GM10248 (cell line): ENCODE measurements at places on chromosomes 6 and 20.

DNA sequence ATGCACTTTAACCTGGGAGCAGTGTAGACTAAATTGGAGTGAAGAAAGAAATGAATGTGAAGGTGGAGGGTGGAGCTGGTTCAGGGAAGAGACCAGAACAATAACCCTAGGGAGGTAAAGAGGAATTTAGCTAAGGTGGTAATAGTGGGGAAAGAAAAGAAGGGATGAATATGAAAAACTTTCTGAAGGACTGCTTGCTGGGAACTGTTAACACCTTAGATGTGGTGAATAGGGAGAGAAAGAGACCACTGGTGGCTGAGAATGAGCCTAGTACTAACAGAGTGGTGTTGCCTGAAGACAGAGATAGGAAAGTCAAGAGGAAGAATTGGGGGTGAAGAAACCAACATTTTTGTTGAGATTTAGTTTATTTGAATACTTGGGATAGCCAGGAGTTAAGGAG, 78.4 kb upstream of the HS3ST5 start:
- no peak for DNase-seq

- no peak for DNase-seq
Observed at GRCh38 chr20:8067082-8067481, 47.5 kb upstream of the TMX4 start.

DNA sequence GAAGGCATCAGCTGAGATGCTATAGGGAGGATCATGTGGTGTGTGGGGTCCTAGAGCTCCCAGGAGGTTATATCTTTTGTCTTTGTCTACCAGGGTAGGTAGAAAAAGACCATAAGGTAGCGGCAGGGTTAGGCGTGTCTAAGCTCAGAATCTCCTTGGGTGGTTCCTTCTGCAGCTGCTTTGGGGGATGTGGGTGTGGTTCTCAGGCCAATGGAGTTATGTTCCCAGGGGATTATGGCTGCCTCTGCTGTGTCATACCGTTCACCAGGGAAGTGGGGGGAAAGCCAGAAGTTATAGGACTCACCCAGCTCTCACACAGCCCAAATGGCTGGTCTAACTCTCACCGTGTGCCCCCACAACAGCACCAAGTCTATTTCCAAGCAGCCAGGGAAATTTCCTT, 107.4 kb upstream of the ADGRB3 start:
- no peak for DNase-seq

- no peak for DNase-seq
Observed at GRCh38 chr20:63457737-63458136, 14.7 kb downstream of the KCNQ2 start.

DNA sequence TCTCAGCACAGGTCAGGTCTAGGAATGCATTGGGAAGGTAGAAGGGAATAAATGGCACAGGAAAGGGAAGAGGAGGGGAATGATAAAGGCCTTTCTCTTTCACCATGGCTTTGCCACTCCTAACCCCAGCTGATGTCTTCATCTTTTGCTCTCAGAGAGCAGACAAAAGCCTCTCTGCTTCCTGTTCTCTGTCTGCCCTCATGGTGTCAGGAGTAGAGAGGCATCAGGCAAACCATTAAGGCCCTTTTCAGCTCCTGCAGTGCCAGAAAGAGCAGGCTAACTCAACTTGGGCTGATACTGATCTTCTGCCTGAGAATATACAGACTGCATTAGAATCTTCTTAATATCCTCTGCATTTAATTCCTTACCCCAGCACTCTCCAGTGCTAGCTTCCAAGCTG, 48.0 kb upstream of the STXBP5 start:
- DNase-seq: no peak

GRCh38 chr6:83096791-83097190, 29.3 kb downstream of the DOP1A start:
- DNase-seq: no peak

GRCh38 chr6:135583256-135583761, 85.8 kb upstream of the AHI1 start:
- DNase-seq: no peak

DNA sequence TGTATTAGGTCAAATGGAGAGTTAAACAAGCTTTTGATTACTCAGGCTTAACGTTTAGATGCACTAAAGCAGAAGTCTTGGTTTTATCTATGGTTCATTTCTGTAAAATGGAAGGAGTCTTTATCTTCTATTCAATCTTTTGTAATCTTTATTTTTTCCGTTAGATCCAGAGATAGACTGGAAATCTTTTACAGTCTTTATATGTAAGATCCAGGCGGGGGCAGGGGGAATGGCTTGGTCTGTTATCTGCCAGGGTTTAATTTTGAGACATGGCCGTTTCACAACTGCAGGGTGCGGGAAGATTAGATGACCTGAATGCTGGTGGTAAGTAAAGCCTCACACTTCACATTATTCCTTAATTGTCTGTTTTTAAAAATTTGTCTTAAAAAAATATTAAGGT, 3.7 kb downstream of the AKAP12 start:
- no peak for DNase-seq

DNA sequence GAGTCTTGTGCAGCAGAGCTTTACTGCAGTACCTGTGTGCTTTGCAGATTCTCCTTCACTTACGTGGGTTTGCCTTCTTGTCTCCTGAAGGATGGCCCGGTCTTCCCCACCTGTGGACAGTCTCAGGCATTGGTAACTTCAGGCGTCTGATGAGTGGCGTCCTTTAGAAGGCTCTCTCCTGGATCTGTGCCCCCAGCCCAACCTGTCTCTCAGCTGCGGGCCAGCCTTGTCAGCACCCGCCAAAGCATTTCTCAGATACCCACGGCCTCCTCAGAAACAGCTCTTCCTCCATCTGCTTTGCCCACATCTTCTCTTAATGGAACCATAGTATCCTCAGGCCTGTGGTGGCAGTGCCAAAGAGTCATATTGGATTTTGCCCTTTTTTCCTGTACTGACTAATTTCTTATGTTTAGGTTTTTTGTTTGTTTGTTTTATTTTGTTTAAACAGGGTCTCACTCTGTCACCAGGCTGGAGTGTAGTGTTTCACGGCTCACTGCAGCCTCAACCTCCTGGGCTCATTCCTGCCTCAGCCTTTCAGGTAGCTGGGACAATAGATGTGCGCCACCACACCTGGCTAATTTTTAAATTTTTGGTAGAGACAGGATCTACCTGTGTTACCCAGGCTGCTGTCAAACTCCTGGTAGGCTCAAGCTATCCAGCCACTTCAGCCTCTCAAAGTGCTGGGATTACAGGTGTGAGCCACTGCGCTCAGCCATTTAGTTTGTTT, 96.6 kb downstream of the ARID1B start:
- DNase-seq: no peak

GRCh38 chr6:84539122-84539856, 225.1 kb downstream of the TBX18 start:
- DNase-seq: no peak

DNA sequence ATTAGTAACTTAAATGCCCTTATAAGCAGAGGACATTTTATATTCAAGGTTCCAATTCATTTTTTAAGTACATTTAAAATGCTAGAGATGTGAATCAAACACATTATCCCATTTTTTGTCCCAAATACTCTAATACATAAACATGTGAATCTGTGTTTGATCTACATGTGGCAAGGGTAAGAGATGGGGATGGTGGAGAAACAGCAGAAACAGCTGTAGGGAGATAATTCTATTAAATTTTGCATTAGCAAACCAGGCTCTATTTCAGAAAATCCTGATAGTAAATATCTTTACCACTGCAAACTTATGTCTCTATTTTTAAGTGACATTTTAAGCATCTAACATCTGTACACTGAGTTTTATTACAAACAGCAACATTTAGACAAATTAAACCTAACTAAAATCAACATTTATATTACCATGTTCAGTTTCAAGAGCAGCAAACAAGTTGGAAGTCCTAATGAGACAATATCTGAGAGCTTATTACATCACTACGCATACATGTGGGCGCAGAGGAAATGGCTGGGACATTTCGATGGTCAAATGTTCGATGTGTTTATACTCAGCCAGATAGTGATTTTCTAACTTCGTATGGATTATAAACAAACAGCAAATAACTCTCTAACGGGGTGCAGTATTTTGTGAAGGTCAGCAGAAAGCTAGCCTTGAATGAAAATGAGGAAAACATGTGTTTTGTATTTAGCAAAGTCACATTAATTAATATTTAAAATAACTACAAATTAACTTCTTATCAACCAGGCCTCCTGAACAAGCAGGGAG, 165.1 kb downstream of the GJA1 start:
- DNase-seq: no peak

- no peak for DNase-seq
Observed at GRCh38 chr6:5785249-5785648, 221.5 kb downstream of the NRN1 start.

GRCh38 chr20:46900086-46900485, 5.4 kb downstream of the EYA2 start:
- DNase-seq: no peak

GRCh38 chr6:52536424-52536916, 40.4 kb downstream of the TRAM2 start:
- peak; percentile 50 for DNase-seq

DNA sequence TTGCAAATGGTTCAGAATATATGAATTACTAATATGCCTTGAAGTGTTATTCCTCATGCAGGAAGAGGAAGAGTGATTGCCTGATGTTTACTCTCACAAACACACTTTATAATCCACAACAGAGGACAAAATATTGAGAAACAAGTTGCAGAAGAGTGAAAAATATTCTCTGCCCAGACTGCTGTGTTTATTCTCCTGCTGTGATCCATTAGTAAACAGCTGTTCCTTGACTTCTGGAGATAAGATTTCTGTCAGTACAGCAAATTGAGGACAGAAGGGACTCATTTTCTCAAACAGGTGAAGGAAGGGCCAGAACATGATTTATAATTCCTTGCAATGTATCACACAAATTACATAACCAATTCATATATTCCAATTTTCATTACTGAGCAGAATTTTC, 148.0 kb downstream of the EPM2A start:
- no peak for DNase-seq

GRCh38 chr20:59645761-59646171, 41.4 kb downstream of the PHACTR3 start:
- no peak for DNase-seq

GRCh38 chr20:23200413-23200812, 114.3 kb upstream of the CD93 start:
- no peak for DNase-seq

DNA sequence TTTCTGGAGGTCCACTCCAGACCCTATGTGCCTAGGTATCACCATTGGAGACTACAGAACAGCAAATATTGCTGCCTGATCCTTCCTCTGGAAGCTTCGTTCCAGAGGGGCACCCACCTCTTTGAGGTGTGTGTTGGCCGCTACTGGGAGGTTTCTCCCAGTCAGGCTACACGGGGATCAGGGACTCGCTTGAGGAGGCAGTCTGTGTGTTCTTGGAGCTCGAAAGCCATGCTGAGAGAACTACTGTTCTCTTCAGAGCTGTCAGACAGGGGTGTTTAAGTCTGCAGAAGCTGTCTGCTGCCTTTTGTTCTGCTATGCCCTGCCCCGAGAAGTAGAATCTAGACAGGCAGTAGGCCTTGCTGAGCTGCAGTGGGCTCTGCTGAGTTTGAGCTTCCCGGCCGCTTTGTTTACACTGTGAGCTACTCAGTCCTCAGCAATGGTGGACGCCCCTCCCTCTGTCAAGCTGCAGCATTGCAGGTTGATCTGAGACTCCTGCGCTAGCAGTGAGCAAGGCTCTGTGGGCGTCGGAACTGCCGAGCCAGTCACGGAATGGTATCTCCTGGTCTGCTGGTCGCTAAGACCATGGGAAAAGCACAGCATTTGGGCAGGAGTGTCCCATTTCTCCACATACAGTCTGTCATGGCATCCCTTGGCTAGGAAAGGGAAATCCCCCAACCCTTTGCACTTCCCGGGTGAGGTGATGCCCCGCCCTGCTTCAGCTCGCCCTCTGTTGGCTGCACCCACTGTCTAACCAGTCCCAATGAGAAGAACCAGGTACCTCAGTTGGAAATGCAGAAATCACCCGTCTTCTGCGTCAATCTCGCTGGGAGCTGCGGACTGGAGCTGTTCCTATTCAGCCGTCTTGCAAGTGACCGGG, 32.5 kb upstream of the ASCC3 start:
- no peak for DNase-seq

DNA sequence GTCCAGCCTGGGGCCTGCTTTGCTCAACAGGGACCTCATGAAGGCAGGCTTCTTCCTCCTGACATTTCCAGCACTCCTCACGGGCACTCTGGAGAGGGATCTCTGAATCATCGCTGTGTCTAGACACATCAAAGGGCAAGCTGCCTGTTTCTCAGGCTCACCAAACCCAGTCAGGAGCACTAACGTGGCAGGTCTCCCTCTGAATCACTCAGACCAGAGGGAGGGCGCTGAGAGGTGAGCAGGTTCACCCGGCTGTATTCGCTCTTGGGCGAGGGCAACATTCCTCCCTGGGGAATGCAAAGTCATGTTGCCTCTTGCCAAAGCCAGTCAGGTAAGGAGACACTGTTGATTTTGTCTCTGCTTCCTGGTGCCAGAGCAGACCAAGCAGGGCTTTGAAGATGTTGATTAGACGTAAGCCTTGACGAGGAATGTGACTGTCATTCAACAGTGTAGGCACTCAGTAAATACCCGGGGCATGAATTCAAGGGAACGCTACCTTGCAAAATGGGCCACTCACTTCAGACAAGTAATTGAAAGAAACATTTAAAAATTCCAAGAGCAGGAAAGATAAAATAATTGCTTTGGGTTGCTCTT, 50.1 kb downstream of the CYP24A1 start:
- DNase-seq: no peak

GRCh38 chr6:43723737-43724295, 36.2 kb upstream of the MRPS18A start:
- peak; percentile 82 for DNase-seq

- no peak for DNase-seq
Observed at GRCh38 chr6:26140967-26141294, 53.7 kb downstream of the HFE start.

- no peak for DNase-seq
Observed at GRCh38 chr6:163513003-163513402, 98.5 kb downstream of the QKI start.

GRCh38 chr6:146962329-146962728, 241.9 kb upstream of the STXBP5 start:
- no peak for DNase-seq

DNA sequence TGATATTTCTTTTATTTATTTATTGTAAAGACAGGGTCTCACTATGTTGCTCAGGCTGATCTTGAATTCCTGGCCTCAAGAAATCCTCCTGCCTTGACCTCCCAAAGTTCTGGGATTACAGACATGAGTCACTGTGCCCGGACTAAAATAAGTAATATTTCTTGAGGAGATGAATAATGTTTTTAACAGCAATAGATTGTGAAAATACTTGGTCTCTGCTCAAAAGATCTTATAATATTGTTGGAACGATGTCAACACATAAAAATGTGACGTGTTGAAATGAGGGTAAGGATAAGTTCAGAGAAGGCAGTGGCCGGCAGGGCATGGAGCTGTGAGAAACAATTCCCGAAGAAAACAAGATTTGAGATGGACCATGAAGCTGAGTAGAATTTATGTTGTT, 178.7 kb downstream of the GJA1 start:
- DNase-seq: no peak

- DNase-seq: no peak
Observed at GRCh38 chr6:82017288-82017687, 230.3 kb downstream of the IBTK start.

GRCh38 chr6:11865680-11866300, 87.2 kb upstream of the ADTRP start:
- no peak for DNase-seq
